Coronary artery (tissue), 2 donors: ENCODE measurements at places on chromosomes 11 and 22.

DNA sequence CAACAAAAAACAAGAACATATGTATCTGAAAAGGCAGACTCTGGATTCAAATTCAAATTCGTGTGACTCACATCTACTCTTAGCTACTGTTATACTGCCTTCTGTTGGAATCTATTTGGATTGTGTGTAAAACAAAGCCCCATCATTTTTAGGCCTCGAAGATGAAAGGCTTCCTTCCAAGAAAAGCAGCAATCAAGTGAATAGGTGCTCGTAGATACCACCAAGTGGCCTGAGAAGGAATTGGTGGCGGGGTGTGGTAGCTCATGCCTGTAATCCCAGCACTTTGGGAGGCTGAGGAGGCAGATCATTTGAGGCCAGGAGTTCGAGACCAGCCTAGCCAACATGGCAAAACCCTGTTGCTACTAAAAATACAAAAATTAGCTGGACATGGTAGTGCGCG lies 4.2 kb downstream of the GRAMD1B start:
- no peak for DNase-seq

GRCh38 chr22:42169055-42169469 lies 38.5 kb upstream of the CYP2D6 start:
- DNase-seq: no peak

GRCh38 chr11:34332524-34332923 lies 25.3 kb downstream of the ABTB2 start:
- no peak for DNase-seq

DNA sequence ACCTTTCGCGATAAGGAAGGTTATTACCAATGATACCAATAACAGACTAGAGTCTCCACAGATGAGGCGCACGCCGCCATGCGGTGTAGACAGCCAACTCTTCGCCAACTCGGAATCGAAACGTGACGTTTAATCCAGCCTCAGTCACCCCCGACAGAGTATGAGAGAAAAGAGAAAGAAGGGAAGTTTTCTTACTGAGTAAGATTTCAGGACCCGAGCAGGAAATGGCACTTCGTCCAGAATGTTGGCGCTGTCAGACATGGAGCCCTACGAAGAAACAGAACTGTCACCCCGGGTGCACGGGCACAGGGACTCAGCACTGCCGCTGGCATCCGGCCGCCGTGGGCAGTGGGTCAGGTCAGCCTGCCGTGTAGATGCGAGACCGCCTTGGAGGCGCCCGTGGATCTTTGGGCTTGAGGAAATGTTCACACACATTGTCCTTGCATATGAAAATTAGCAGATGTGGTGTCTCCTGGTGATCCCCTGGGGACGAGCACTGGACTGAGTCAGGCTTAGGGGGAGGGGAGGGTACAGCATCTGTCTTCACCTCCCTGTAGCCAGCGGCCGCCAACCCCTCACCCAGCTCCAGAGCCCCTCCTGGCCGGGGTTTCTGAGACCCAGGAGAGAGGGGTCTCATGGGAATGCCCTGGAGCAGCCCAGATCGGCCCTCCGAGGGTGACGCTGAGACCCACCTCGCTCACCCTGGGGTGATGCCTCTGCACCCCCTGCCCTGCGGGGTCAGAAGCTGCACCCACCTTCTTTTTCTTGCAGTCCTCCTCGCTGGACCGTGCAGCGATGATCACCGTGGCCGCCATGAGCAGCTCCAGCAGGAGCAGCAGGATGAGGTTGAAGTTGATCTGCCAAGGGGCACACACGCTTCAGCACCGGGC lies 8.3 kb downstream of the MLC1 start:
- DNase-seq: no peak

DNA sequence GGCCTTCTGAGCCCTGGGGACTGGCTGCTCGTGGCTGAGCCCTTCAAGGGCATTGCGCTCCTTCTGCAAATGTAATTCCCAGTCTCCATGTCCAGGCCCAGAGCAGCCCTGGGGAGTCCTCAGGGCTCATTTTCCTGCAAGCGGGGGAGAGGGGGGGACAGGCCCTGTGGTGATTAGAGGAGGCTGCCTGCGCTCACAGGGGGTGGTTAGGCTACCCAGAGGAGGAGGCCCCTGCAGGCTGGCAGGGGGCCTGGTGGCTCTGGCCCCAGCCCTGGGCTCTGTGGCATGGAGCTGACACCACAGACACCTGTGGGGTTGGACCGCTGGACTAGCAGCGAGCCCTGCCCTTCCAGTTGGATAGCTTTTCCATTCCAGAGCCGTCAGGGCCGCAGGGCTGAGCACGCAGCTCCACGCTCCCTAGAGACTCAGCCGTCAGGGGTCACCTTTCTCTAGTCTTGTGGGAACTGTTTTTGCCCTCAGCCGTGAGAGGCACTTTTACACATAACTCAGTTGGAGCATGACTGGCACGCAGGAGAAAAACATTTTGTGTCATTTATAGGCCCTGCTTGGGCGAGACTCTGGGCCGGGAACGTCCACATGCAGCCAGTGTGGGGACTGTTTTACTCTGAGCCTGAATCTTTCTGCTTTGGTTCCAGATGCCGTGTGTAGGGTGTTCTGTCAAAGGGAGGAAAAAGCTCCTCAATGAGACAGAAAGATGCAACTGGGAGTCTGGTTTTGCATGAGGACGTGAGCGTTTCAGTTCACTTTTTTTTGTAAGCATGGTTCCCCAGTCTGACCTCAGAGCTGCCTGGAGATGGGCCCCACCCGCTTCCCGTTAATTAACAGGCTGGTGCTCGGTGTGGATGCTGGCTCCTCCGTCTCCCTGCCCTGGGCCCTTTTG lies 58.1 kb downstream of the LRP5 start:
- peak; percentile 89 for DNase-seq

GRCh38 chr11:41254966-41255365 lies 204.5 kb downstream of the LRRC4C start:
- no peak for DNase-seq

- DNase-seq: no peak
These were observed 4.3 kb upstream of the NRIP3 start for GRCh38 chr11:9008011-9008550.

GRCh38 chr11:23201936-23202522 lies 341.8 kb upstream of the CCDC179 start:
- DNase-seq: no peak

DNA sequence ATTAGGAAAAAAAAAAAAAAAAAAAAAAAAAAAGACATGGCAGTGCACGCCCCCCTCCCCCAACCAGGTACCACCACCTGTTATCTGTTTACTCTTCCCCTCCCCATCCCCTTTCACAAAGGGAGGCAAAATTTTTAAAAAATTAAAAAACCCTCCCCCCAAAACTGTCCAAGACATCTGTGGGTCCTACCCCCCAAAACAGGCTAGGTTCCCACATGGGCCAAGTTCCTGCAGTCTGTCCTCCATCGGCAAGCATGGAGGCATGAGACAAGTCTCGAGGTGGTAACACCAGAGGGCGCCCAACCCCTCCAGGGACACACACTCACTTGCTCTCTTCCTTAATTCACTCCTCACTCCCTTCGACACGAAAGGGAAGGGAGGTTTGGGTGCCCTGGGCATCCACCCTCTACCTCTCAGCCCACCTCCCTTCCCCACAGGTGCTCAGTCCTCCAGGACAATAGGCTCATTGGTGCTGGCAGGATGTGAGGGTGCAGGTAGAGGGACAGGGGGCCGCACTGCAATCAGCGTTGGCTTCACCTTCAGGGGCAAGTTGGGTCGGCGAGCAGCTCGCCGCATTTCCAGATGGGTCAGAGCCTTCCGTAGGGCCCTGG lies 2.2 kb upstream of the TUT1 start:
- no peak for DNase-seq

DNA sequence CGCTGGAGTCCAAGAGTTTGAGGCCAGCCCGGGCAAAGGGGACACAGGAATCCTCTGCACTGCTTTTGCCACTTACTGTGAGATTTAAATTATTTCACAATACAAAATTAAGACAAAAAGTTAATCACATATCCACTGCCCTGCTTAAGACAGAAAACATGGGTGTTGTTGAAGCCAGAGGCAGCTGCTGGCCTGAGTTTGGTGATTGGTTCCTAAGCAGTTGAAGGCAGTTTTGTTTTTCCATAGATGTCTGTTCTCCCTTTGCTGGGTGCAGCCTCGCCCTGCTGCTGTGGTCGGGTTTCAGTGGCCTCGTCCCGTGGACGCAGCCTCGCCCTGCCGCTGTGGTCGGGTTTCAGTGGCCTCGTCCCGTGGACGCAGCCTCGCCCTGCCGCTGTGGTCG lies 70.2 kb upstream of the PPP6R3 start:
- DNase-seq: no peak

- no peak for DNase-seq
These were observed 10.8 kb downstream of the PARVA start for GRCh38 chr11:12388173-12388572.

DNA sequence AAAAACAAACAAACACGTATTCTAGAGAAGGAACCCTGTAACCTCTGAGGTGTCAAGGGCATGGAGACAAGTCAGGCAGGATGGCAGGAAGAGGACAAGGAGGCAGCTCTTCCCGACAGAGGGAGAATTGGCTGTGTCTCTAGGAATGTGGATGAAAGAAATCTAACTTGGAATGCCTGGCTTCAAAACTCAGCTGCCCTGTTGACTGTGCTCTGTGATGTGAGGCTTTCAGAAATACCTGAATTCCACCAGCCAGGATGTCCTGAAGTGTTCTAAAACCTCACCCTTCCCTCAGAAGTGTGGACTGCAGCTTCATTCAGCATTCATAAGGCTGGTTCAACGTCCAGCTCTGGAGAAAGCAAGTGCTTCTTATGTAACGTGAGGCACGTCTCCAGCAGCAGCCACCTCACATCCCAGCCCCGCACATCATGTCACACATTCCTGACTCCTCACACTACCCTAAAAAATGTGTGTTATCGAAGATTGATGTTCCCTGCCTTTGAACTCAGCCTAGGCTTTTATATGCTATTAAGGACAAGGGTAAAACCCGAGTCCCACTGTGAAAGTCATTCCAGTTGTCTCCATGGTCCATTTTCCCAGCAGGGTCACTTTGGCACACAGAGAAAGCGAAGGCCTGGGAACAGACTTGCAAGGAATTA lies 398.9 kb downstream of the ETS1 start:
- DNase-seq: no peak

GRCh38 chr11:23425381-23425780 lies 565.1 kb upstream of the CCDC179 start:
- no peak for DNase-seq

DNA sequence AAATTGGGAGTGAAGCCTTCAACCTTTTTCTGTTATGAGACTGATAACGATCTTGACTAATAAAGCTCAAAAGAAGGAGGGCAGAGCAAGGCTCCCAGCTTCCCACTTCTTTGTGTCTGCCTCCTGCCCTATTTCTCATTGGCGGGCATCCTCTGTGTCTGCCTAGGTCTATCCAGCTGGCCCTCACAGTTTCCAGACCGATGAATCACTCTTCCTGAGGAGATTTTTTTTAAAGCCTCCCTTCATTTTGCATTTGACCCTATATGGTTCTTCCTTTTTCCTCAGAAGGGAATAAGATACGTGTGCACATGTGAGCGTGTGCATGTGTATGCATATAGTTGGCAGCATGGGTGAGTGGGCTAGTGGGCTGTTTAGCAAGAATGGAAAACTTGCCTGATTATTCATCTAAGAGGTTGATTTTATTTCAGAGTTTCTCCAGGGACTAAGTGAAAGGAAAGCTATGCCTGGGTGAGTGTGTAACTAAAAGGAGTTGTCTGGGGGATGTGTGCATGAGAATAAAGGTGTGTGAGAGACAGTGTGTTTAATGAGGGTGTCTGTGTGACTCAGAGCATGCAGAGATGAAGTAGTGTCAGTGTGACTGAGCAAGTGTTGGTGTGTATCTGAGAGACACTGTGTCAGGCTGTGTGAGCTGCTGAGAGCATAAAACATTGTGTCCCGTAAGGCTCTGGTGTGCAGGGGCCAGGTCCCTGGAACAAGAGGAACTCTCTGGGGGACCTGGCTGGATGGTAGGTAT lies 12.2 kb downstream of the PHLDB1 start:
- no peak for DNase-seq

DNA sequence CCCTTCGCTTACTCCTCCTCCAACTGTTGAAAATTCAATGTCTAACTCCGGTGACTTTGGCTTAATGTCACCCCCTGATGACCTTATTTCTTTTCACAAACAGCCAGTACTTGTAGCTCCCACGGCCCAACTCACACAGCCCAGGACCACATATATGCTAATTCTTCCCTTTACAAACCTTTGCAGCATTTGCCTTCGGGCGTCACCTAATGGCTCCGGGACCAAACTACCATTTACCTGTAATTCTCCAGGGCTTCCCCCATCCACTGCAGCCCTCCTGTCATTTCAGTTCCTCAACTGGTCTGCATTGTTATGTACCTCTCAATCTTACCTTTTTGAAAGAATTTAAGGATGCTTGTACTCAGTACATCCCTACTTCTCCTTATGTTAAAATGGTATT lies 29.8 kb upstream of the OR56B4 start:
- no peak for DNase-seq

- no peak for DNase-seq
These were observed 89.0 kb downstream of the APIP start for GRCh38 chr11:34827228-34827627.

DNA sequence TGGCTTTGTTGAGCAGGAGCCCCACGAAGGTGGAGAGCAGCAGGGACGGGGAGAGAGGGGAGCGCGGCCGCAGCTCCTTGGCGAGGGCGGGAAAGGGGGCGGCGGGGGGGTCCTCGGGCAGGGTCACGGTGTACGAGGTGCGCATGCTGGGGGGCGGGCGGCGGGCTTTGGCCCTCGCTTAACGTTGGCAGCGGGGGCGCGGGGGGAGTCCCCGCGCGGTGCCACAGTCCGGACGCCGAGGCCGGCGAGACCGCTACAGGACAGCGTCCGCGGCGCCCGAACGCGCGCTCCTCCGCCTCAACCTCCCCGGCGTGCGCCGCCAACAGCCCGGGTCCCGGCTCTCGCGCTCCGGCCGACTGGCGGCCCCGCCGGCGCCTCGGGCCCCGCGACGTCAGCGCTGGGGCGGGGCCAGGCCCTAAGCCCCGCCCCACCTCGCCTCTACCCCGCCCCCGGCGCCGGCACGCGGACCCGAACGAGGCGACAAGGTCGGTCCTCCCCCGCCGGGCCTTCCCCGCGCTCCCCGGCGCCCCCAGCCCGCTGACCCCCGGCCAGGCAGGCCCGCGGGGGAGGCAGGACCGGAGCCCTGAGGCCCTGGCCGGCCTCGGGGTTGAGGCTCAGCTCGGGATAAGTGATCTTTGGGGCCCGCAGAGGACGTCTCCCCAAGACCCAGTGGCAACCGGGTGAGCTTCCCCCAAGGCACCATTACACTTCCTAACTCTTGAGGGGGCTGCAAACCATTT lies 17.5 kb downstream of the USP2 start:
- DNase-seq: no peak

GRCh38 chr11:403761-404431 lies 9.9 kb downstream of the PKP3 start:
- no peak for DNase-seq

GRCh38 chr22:21650823-21651520 lies 8.9 kb downstream of the SDF2L1 start:
- no peak for DNase-seq
